ENCODE measurements at places on chromosomes 2 and 18. TPM values are rescaled to one million over a fixed set of nuclear protein-coding genes. Genes with fewer than 3 reads are reported as not detected.

Gene SLC1A4
- total RNA-seq, result 12.1 TPM

Gene ZSWIM2
- total RNA-seq, result not detected

DNA sequence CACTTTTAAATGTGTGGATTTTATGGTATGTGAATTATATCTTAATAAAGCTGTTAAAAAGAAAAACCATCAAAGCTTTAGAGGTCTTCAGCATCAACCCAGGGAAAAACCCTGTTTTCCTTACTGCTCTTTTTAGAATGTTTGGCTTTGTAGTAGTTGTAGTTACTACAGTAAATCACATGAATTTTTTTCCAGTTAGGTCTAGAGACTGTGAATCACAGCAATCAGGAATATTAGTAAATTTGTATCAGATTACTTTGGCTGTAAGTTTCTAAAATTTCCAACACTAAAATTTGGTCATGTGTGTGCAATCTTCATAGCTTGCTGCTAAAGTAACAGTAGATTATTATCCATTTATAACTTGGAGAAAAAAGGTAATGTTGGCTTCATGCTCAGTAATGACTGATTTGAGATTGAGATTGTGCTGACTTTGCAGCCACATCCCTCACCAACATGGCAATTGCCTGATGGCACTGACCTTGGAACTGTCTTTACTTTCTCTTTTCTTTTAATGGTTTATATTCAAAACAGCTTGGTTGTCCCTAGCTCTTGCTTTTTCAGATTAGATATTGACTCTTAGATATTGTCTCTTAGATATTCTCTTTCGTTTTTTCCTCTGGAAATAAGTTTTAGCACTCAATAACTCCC, 41.1 kb downstream of the LCLAT1 start:
- no peak for ATAC-seq

- ATAC-seq, result peak; percentile 89
These were observed 186.8 kb downstream of the TMEM247 start for GRCh38 chr2:46666044-46666679.

Gene ST6GAL2
- total RNA-seq, result 16.3 TPM

DNA sequence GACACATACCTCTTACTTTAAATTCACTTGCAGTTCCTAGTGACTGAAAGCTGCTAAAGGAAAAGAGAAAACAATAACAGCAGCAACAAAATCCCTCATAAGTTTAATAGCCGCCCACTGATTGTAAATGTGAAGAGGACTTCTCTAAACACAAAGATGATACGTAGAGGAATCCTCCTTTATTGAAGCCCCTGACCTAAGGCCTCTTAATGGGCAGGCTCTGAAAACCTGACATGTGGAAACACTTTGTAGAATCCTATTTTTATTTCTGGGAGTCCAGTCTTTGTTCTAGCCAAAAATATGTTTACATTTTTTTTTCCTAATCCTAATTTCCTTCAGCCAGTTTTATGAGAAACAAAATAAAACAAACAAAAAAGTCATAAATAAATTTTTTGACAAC, 1277.7 kb upstream of the CELF4 start:
- no peak for ATAC-seq

DNA sequence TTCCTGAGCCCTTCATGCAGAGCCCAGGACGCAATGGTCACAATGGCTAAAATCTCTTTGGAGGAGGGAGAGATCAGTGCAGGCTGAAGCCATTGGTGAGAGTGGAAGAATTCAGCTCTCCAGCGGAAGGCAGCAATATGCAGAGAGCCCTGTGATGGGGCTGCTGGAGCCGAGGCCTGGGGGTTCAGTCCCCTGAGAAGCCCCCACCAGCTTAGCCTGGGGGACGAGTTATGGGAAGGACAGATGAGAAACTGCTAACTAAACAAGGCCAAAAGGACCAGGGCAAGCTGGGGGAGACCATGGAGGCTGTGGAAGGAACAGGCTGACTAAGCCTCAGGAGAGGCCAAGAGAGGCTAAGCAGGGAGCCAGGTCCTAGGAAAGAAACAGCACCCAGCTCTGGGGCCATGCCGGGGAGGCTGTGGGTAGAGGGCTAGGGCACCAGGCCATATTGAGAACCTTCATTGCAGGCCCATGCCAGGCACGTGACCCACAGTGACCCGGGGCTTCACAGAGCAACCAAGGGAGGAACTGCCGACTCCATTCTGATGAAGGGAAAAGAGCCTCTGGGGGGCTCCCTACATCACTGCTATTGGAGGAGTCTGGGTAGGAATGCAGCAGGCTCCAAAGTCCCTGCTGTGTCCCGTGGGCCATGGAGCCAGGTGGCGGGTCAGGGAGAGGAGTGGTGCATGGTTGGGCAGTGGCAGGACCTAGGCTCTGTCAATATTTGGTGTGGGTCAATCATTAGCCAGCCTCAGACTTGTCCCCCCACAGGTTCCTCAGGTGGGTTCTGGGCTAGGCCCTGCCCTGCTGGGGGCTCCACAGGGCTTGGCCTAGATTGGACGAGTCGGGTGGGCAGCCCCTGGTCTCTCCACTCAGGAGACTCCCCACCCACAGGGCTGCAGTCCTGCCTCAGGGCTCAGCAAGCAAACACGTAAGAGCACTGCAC, 19.8 kb downstream of the PROC start:
- no peak for ATAC-seq

- no peak for ATAC-seq
These were observed 15.6 kb upstream of the GPBAR1 start for GRCh38 chr2:218245214-218245613.

GRCh38 chr2:199456383-199457146, 1.2 kb downstream of the SATB2 start:
- no peak for ATAC-seq

DNA sequence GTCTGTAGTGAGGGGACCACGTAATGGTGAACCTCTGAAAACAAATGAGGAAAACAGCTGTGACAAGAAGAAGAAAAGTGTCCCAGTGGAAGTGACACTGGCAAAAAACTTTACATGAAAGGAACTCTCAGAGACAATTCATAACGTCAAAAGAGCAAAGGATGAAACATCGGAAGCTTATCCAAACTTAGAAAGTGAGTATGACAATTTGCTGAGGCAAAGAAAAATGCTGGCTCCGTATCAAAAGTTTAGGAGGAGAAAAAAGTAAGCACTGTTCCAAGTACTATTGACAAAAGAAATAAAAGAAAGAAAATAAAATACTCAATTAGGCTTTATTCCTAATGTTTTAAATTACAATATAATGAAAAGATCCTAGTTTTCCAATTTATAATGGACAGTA, 91.3 kb downstream of the NOL10 start:
- no peak for ATAC-seq

- ATAC-seq, result no peak
These were observed 58.9 kb downstream of the SLC35F5 start for GRCh38 chr2:113697516-113697915.

Gene CXXC1
- 54.9 TPM for total RNA-seq

GRCh38 chr2:165691615-165692014, 102.4 kb downstream of the GALNT3 start:
- no peak for ATAC-seq

Gene CTAGE1
- total RNA-seq, result not detected

GRCh38 chr2:17558878-17559277, 18.4 kb downstream of the VSNL1 start:
- ATAC-seq, result no peak

DNA sequence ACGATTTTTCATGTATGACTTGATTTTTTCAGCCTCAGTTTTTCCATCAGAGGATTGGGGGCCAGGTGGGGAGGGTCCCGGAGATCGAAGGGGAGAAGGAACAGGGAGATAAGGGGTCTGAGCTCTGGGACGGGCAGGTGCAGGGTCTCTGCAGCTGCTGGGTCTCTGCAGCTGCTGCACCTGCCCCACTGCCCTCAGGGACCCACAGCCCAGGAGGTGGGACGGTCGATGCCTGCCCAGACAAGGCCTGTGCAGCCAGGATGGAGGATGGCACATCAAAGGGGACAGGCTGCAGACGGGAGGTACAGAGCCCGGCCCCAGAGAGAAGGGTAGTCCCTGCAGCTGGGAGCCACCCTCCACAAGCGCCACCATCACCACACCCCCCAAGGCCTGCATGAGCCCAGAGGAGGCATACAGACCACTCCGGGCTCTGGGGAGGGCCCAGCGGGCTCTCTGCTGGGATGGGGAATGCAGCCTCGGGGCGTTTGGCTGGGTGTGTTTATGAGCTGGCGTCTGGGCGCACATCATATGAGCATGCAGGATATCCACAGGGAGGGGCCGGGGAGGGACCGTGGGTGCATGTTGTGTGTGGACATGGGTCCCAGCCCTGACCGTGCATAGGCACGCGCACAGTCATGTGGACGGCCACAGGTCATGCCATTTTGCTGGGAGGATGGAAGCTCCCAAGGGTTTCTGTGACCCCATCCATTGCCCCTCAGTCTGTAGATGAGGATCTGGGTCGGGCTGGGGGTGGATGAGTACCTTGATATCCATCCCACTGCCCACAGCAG, 34.9 kb upstream of the GPC1 start:
- no peak for ATAC-seq

GRCh38 chr2:136486115-136486514, 279.2 kb upstream of the THSD7B start:
- no peak for ATAC-seq

DNA sequence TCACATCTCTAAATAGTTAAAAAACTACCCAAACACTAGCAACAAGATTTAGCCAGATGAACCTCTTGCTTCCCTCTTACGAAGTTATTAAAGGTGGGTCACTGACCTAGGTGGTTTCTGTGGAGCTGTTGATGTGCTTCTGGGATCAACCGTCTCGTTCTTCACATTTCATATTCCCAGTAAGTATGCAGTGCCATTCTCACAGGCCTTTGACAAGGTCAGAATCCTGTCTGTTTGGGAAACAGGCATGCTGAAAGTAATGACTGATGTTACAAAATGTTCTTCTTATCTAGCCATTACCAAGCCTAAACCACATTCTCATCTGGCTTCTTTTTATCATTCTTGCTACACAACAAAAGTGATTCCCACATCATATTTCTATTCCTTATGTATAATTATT, 70.3 kb downstream of the WDR7 start:
- no peak for ATAC-seq

- ATAC-seq, result peak; percentile 95
These were observed 118.1 kb upstream of the EPAS1 start for GRCh38 chr2:46179037-46179621.

- no peak for ATAC-seq
These were observed 54.0 kb downstream of the PELI1 start for GRCh38 chr2:64090264-64090663.

GRCh38 chr2:231905026-231905425, 21.2 kb downstream of the NPPC start:
- no peak for ATAC-seq

DNA sequence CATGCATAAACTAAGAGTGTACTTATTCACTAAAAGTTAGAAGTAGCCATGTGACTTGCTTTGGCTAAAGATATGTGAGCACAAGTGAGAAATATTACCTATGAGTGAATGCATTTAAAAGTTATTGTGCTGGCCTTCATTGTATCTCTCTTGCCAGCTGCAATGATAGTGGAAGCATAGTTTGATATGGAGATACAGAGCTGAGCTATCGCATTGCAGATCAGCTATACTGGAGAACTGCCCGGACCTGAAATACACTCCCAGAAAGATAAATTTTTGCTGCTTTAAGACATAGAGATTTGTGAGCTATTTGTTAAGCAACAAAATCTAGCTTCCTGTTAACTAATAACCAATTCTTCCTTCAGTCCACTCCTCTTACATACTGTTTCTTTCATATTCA, 571.1 kb downstream of the CPS1 start:
- no peak for ATAC-seq

DNA sequence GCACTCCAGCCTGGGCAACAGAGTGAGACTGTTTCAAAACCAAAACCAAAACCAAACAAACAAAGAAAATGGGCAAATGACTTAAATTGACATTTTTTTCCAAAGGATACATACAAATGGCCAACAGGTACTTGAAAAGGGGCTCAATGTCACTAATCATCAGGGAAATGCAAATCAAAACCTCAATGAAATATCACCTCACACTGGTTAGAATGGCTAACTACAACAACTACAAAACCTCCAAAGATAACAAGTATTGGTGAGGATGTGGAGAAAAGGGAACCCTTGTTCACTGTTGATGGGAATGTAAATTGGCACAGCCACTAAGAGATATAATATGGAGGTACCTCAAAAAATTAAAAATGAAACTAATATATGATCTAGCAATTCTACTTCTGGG, 213.2 kb upstream of the HS6ST1 start:
- ATAC-seq, result no peak

DNA sequence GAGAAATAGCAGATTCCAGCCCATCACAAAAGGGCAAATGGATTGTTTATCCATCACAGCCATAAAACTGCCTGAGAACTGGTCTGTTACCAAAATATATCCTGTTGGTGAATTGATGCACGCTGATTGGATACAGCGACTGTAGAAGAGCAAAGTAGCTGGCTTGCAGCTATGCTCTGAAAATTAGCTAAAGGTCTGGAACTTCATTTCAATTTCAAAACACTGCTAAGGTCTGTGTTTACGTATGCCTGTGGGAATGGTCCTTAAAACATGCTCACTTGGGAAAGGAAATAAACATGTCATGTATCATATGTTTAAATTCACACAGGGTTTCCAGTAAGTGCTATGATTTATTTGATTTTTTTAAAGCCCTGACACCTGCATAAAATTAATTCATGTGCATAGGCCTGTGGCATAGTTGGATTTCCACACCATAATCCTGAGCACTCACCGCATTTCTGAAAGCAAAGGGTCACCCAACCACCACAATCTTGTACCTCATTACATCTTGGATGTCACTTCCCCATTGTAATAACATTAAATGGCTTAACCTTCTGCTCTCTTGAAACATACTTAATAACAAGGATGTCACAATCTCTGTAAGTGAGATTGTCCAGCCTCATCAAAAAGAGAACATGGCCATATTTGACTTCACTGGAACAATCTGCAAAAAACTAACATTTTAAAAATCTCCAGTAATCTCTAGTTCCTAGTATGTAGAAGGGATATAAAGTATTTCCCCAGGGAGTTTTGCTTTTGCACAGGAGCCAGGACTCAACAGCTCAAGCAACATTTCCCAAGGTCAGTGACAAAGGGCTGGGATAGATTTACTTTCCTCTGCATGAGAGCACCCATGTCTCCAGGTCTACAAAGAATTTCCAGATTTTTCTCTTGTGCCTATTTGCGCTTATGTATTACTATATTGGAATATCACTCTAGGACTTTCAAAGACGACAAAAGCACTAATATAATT, 109.8 kb downstream of the FARSB start:
- ATAC-seq, result no peak

- no peak for ATAC-seq
These were observed 15.1 kb downstream of the PLCD4 start for GRCh38 chr2:218622606-218623365.

Gene LDLRAD4
- 48.5 TPM for total RNA-seq

- ATAC-seq, result no peak
These were observed 131.7 kb downstream of the GCA start for GRCh38 chr2:162475661-162476060.

GRCh38 chr2:113867571-113867970, 22.3 kb upstream of the ACTR3 start:
- ATAC-seq, result no peak

Gene CNTNAP5
- not detected for total RNA-seq

Gene CERKL
- total RNA-seq, result not detected
